ENCODE measurements at places on chromosomes 1 and 21.

GRCh38 chr1:241611736-241612135 is 28.4 kb downstream of the CHML start:
- DNase-seq = no peak

- DNase-seq = no peak
Observed at GRCh38 chr1:91172541-91172940, 150.7 kb upstream of the ZNF644 start.

GRCh38 chr1:201514466-201514865 is 7.5 kb upstream of the CSRP1 start:
- no peak for DNase-seq

DNA sequence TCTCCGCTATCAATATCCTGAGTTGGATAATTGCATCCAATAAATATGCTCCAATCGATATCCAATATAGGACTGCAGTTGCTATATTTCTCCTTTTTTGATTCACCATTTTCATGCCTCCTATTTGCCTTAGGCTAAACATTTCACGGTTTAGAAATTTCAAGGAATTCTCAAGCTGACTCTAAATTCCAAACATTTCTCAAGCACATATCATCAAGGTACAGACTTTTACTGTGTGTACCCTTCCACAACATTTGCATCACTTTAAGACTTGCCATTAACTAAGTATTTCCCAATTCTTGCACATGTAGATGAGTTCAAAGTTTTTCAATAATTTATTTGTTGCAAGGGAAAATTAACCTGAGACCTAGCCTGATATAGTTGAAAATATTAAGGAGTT is 795.2 kb upstream of the TMPRSS15 start:
- DNase-seq = no peak

DNA sequence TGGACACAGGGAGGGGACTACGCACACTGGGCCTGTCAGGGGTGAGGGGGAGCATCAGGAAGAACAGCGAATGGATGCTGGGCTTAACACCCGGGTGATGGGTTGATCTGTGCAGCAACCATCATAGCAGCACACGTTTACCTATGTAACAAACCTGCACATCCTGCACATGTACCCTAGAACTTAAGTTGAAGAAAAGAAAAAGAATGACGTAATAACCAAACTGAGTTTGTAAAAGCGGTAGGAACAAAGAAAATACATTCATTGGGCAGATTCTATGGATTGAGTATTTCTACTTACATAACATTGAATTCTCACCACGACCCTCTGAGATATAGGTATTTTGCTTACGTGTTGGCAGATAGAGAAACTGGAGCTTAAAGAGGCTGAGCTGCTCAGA is 468.4 kb downstream of the TTLL7 start:
- no peak for DNase-seq

- no peak for DNase-seq
Observed at GRCh38 chr1:25912076-25912831, 6.0 kb upstream of the STMN1 start.

- DNase-seq = no peak
Observed at GRCh38 chr1:22829309-22829989, 118.8 kb downstream of the EPHB2 start.

DNA sequence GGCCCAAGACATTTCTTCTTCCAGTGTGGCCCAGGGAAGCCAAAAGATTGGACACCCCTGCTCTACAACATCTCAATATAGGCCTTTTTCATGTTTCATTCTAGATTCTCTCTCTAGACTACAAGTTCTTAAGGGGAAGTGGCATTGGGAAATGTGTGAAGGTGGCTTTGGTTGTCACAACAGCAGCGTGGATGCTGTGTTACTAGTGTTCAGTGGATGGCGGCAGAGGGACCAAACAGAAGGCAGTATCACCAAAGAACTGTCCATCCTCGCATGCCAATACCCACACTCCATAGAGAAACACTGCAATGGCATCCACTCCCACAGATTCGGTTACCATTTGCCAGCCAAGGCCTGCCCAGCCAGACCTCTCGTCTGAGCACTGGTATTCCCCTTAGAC is 24.3 kb upstream of the IFNAR2 start:
- no peak for DNase-seq

DNA sequence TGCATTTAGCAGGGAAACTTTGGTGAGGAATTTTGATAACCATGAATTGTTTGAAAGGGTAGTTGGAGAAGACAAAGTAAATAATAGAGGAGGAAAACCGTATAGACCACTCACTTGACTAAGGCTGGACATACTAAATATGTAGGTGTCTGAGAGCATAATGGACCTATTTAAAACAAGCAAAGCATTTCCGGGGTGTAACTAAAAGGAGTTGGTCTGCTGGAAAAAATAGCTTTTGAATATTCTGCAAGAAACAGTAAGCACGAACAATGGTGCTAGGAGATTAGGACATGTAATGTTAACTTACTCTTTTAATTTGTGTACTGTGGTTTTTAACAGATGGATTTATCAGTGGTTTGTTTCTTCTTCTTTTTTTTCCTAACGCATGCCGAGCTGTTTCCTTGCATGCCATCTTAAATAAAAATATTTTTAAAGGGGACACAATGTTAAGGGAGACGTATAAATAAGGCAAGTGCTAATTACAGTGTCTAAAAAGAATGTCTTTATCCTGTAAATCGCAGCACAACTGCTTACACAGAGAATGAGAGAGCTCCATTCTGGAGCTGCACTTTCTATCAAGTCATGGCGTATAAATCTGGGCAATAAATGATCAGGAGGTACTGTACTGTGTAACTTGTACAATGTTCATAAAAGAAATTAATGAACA is 492.1 kb downstream of the LMO4 start:
- DNase-seq = no peak

- DNase-seq = no peak
Observed at GRCh38 chr1:157968946-157969345, 24.5 kb upstream of the KIRREL1 start.

DNA sequence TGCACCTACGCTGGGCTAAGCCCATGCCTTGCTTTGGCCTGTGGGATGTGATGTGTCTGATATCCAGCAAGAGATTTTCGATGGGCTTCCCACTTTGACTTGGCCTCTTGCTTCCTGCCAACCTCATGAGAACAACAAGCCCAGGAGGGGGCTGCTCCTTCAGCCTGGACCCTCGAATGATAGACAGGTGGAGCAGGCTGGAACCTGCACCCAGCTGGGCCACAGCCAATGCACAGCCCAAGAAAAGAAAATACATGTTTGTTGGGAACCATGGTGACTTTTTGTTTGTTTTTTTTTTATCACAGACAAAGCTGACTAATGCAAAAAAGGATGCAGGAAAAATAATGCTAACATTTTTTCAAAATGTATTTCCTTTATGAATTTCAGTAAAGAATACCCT is 144.3 kb downstream of the LMX1A start:
- no peak for DNase-seq

DNA sequence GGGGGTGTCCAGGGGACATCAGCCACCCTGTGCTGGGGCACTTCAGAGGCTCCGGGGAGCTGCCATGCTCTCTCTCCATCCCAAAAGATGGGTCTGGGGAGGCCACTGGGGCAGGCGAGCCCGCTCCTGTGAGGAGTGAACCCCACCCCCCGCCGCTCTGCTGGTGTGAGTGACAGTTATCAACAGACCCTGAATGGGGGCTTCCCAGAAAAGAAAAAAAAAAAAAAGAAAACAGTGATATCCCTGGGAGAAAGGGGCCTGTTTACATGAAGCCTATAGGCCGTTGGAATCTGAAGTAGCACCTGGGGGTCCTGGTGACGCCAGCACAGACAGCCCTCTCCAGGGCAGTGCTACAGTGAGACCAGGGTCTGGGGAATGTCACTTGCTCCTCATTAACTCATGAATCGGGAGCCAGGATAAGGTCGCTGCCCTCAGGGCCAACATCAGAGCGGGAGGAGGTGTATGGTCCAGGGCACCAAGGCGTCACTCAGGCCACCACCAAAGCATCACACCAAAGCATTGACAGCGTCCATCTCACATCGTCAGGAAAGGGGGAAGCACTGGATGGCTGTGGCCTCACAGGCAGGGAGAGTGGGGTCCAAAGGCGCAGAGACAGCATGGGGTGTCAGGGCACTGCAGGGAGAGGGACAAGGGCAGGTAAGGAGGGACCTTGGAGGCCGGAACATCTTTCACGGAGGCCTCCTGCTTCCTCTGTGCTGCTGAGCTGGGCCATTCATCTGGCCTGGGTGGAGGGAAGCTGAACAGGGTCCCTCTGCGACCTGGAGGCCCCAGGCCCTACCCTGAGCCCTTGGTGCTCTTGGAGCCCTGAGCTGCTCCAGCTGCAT is 8.4 kb upstream of the NPHP4 start:
- DNase-seq = no peak

DNA sequence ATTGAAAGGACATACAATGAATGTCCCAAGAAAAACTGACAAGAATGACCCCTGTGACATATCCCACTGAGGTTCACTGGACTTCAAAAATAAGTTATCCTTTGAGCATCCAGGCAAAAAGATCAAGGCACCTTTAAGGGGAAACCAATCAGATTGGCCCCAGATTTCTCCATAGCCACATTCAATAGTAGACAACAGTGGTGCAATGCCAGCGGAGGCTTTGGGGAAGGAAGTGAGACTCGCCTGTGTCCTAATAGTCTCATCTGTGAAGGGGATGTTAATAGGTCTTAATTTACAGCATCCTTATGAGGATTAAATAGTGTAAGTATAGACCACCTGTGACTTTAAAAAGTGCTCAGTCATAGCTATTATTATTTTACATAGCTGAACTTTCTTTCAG is 21.5 kb downstream of the RPL5 start:
- DNase-seq = no peak

- no peak for DNase-seq
Observed at GRCh38 chr1:48181669-48182367, 40.7 kb upstream of the SLC5A9 start.

Data from right lung (tissue), 10 donors.